ENCODE measurements at places on chromosomes 4 and X. TPM values are rescaled to one million over a fixed set of nuclear protein-coding genes. Genes with fewer than 3 reads are reported as not detected.

DNA sequence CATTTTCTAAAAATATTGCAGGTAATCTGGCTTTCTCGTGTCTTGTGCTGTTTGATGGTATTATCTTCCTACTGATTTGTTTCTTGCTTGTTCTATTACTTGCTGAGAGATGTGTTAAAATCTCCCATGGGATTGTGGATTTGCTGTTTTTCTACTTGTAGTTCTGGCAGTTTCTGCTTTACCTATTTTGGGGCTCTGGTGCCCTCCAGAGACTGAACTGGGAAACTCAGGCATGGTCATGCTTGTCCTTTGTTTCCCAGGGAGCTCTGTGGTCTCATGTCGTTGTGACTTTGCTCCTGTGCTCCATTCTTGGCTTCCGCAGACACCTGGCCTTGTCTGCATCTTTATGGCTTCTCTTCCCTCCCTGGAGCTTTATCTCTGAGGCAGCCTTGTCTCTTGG, 39.5 kb downstream of the NSD2 start:
- ATAC-seq = peak; percentile 80

GAGE1 gene
- total RNA-seq = not detected

DNA sequence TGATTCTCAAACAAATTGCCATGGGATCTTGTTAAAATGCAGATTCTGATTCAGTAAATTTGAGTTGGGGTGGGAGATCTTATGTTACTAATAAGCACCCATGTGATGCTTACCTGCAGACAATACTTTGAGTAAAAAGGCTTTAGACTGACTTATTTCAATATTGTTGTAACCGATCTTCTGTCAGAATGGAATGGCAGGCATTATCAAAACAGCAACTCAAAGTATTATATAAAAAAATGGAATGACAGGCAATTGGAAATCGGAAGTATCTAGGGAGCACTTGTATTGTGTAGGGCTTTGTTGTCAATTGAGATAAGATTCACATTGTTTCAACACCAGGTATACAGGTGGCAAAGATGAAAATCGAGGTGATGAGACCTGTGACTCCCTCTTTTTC, 67.5 kb downstream of the C4orf33 start:
- ATAC-seq = no peak

DOK7 gene
- 1.1 TPM for total RNA-seq

GRCh38 chrX:39532761-39533160, 565.0 kb downstream of the BCOR start:
- ATAC-seq = no peak

DNA sequence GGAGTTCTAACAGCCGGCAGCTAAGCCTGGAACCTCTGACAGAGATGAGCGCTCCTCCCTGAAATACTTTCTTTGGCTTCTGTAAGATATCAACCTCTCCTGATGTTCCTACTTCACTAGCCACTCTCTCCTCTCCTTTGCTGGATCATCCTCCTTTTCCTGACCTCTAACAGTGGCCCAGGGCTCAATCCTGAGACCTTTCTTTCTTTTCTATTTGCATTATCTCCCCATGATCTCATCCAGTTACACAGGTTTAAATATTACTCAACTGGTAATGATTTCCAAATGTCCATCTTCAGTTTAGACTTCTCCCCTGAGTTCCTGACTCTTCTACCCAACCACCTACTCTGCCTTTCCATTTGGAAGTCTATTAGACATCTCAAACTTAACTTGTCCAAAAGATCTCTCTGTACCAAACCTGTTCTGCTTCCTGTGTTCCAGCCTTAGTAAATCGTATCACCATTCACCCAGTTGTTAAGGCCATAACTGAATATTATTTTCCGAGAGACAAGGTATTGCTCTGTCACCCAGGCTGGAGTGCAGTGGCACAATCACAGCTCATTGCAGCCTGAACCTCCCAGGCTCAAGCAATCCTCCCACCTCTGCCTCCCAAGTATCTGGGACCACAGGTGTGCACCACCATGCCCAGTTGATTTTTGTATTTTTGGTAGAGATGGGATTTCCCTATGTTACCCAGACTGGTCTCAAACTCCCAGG, 41.1 kb downstream of the RFC1 start:
- ATAC-seq = no peak

GRCh38 chr4:114783215-114783595, 184.6 kb downstream of the UGT8 start:
- no peak for ATAC-seq

DOCK11 gene
- total RNA-seq = 24.2 TPM

GRCh38 chrX:136639506-136640176, 8.3 kb upstream of the CD40LG start:
- no peak for ATAC-seq

DNA sequence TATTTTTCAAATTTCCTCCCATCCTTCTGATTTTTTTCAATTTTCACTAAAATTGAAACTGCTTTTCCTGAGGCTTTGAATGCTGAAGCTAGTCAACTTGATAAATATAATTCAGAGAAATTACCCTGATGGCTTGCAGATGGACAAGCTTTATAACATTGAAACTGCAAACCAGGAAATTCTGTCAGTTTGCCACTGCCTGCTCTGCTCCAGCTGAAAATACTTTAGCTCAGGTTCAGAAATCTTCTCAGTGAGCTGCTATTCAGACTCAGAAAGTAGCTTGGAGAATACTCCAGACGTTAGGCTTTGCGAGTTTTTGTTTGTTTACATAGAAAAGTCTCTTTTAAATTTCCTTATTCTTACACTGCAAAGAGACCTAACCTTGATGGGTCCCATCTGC, 1574.7 kb downstream of the STIM2 start:
- no peak for ATAC-seq

DNA sequence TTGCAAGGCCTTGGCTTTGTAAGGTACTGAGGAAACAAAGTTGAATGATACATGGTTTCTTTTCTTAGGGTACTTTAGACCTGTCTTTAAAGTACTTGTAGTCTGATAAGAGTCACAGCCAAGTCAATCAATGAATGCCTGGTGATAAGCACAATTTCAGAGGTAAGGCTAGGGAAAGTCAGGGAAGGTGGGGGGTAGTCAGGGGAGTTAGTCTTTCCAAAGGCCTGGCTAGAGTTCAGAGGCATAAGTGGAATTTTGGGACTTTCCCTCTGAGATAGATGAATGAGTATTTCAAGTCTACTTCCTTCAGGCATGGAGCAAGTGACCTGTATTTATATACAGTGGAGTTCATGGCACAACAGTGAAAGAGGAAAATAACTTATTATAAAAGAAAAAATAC, 78.3 kb downstream of the SLC4A4 start:
- ATAC-seq = no peak

GRCh38 chr4:86890790-86891189, 1.4 kb downstream of the C4orf36 start:
- ATAC-seq = no peak

RTL9 gene
- 0.23 TPM for total RNA-seq

- no peak for ATAC-seq
Measured at GRCh38 chr4:125389713-125390112, 75.0 kb downstream of the FAT4 start.

GRCh38 chrX:66046612-66047235, 6.8 kb upstream of the VSIG4 start:
- no peak for ATAC-seq

DNA sequence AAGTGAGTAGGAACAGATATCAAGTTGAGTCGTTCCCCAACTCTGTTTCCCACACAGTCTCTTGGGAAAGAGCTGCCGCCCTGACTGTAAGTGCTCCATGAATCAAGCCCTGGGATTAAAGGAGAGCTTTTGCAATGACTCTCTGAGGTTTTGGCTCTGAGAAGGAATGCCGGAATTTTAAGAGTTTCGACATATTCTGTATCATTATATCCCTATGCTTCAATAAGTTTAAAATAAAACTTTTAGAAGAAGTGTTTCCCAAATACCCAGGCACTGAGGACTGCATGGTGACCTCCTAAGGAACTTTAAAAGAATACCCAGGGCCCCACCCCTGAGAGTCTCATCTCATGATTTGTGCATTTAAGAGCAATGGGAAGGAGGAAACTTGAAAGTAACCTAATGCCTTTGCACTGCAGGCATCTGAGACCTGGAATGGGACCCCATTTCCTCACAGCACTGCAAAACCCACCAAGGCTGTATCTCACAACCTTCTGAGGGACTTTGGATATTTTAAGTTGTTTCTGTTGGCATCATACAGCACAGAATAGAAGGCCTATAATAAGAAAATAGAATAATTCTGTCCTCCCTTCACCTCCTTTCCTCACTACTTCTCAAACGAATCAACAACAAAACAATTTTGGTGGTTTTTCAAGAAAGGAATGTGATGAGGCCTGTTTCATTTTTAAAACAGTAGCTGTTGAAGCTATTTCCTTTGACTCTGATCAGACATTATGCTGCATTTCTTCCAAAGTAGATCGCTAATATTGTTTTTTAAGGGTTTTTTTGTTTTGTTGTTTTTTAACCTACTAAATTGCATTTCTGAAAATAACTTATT, 121.2 kb downstream of the GASK1B start:
- no peak for ATAC-seq

GRCh38 chr4:61427818-61428495, 227.8 kb downstream of the ADGRL3 start:
- ATAC-seq = no peak

CT83 gene
- not detected for total RNA-seq

DNA sequence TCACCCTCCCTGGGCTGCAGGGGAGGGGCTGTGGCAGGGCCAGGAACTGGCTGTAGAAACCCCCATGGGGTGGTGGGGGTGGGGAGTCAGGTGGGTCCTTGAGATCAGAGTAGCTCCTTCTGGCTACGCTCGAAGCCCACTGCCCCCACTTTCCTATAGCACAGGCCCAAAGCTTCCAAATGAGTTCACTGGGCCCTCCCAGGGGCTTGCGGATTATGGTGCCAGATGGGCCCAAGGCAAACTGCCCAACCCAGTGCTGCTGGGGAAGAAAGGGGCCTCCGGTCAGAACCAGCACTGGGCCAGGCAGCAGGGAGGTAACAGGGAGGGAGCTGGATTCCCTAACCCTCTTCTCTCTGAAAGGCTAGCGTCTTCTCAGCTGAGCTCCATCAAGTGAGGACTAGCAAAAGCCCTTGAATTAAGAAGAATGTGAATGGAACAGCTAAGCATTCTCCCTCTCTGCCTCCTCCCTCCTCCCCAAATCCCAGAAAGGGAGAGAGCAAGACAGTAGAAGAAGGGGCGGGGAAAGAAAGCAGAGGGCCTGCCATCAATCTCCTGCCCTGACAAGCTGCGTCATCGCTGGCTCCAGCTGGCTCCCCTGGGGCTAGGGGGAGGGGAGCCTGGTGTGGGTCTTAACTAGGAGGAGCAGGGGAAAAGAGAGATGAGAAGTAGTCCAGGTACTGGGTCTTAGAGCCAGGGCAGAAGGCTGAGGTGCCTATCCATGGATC, 34.7 kb downstream of the FRMPD3 start:
- peak; percentile 94 for ATAC-seq

Data from motor neuron (in vitro differentiated cells).